Activated CD4-positive, alpha-beta memory T cell treated with anti-CD3 and anti-CD28 coated beads, Interleukin-2, amount 10 ng/mL, durations not matched to agents 7 days and 5 days (primary cell): ENCODE measurements at places on chromosomes 2 and 18. TPM values are rescaled to one million over a fixed set of nuclear protein-coding genes. Genes with fewer than 3 reads are reported as not detected.

DNA sequence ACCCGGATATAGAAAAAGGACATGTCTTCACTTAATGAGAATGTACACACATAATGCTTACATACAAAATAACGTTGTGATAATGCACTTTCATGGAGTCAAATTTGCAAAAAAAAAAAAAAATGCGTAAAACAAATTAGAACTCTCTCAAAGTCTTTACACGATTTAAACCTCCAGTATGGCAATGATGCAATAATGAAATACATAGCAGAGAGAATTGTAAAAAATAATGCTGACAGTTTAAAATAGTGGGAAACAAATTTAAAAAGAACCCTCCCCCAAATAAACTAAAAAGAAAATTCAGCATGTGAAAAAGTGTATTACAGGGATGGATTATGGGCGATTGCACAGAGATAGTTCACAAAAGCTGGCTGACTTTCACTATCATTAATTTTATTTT is 46.6 kb upstream of the FHL2 start:
- no peak overlapping the region for H3K4me3 ChIP-seq
- DNase-seq = no peak
- H3K36me3 ChIP-seq = no peaks in the 10 kb centered on the region
- no peaks in the 10 kb centered on the region for H3K4me1 ChIP-seq
- peaks cover 22% of the 10 kb centered on the region for H3K27me3 ChIP-seq

GRCh38 chr18:2969695-2970094 is 43.2 kb downstream of the LPIN2 start:
- H3K27ac ChIP-seq = peak overlapping the region; percentile 61
- H3K4me1 ChIP-seq = peaks cover 87% of the 10 kb centered on the region
- H3K36me3 ChIP-seq = peaks cover 21% of the 10 kb centered on the region
- H3K27me3 ChIP-seq = no peaks in the 10 kb centered on the region
- no peak for DNase-seq
- H3K4me3 ChIP-seq = peak overlapping the region; percentile 5

MTX2 gene
- 15.1 TPM for total RNA-seq

DNA sequence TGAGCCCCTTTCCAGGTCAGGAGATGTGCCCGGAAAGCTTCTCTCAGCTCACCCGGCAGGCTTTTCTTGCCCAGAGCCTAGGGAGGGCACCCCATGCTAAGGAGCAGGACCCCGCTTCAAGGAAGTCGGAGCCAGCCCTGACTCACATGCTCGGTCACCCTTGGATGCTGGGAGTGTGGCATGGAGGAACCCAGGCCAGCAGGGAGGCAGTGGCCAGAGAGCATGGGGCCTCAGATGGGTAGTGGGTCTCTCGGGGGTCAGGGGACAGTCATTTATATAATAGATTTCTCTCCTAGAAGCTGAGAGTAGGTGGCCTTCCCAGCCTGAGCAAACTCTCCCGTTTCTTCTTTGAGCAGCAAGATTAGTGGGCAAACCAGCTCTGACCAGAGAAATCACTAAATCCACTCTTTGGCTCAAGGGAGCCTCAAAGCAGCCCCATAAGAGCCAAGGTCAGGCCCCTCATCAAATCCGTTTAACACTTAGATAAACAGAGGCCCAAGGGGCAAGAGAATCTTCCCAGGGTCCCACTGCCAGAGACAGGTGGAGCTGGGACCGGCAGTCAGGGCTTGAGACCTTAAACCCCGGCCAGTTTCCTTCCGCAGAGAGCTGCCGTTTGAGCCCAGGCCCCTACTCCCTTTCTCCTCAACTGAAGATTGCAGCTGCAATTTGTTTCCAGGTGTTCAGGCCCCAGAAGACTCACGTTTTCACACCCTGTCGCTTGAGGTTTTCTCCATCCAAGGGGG is 113.1 kb downstream of the CYP26B1 start:
- no peaks in the 10 kb centered on the region for H3K27me3 ChIP-seq
- no peak overlapping the region for H3K27ac ChIP-seq
- no peaks in the 10 kb centered on the region for H3K4me1 ChIP-seq

- peaks cover 14% of the 10 kb centered on the region for H3K4me1 ChIP-seq
- no peak overlapping the region for H3K27ac ChIP-seq
- H3K36me3 ChIP-seq = peaks cover 49% of the 10 kb centered on the region
- no peak overlapping the region for H3K4me3 ChIP-seq
- DNase-seq = peak; percentile 9
- no peaks in the 10 kb centered on the region for H3K27me3 ChIP-seq
These were observed 80.5 kb downstream of the DGKD start for GRCh38 chr2:233434666-233435330.

NEURL3 gene
- 1.0 TPM for total RNA-seq

ESPNL gene
- total RNA-seq = 0.18 TPM

PLEK gene
- total RNA-seq = 9.5 TPM

GRCh38 chr2:133768256-133768655 is 200.0 kb upstream of the NCKAP5 start:
- H3K4me1 ChIP-seq = no peaks in the 10 kb centered on the region
- H3K4me3 ChIP-seq = no peak overlapping the region
- no peak for DNase-seq
- no peaks in the 10 kb centered on the region for H3K36me3 ChIP-seq
